Activated T-cell treated with anti-CD3 and anti-CD28 coated beads, Interleukin-2, amount 50 U/mL, for 4 hours (primary cell): ENCODE measurements at places on chromosomes 3 and 15.

GRCh38 chr3:61808526-61808925 is 247.2 kb downstream of the PTPRG start:
- no peak for DNase-seq

GRCh38 chr3:193520738-193521137 is 34.0 kb downstream of the ATP13A4 start:
- no peak for DNase-seq

DNA sequence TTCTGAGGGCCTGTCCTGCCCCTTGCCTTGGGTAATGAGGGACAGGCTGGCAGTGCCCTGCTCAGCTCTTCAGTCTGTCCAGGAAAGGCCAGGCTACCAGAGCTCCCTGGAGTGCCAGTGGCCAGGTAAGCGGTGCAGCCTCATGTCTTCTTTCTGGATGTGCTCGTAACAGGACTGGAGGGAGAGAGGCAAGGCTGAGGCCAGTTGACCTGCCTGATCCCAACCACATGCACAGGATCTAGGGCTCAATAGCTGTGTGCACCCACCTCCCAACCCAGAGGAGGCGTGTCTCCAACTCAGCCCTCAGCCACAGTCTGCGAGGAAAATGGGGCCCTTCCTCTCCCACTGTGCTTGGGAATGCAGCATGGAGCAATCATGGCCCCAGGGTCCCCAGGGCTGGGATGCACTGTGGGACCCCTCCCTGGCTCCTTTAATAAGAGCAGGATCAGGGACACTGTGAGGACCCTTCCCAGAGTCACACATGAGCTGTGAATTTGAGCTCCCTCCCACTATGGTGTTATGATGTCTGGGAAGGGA is 22.5 kb downstream of the ALS2CL start:
- DNase-seq: peak; percentile 2

- peak; percentile 35 for DNase-seq
These were observed 11.9 kb downstream of the GTPBP8 start for GRCh38 chr3:113002679-113003078.

GRCh38 chr15:36844534-36844998 is 255.8 kb downstream of the MEIS2 start:
- DNase-seq: no peak

DNA sequence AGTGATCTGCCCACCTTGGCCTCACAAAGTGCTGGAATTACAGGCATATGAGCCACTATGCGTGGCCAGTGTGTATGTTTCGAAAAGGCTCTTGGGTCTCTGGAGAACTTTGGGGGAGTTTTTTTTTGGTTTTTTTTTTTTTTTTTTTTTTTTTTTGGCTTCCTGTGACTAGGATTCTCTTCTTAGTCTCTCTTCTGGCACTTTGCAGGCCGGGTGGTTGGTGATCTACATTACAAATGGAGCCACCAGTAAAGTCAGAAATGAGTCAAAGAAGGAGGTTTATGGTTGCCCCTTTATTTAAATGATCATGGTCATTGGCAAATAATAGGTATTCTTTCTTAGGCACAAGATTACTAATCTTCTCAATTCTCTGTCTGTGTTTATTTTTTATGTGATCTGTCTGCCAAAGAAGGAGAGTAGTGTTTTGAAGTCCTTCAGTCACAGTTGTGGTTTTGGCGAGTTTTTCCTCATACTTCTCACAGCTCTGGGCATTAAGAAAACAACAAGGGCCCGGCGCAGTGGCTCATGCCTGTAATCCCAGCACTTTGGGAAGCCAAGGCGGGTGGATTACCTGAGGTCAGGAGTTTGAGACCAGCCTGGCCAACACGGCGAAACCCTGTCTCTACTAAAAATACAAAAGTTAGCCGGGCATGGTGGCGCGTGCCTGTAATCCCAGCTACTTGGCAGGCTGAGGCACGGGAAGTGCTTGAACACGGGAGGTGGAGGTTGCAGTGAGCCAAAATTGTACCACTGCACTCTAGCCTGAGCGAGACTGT is 38.3 kb downstream of the PDE8A start:
- DNase-seq: no peak

GRCh38 chr15:59738676-59739075 is 49.6 kb upstream of the BNIP2 start:
- DNase-seq: no peak

- no peak for DNase-seq
These were observed 47.2 kb upstream of the KY start for GRCh38 chr3:134697830-134698689.

- no peak for DNase-seq
These were observed 13.4 kb downstream of the RTP1 start for GRCh38 chr3:187210545-187211327.

GRCh38 chr3:125481786-125482185 is 38.2 kb downstream of the SNX4 start:
- DNase-seq: no peak
